ENCODE measurements at places on chromosomes 2 and 18.

- no peak for DNase-seq
Measured at GRCh38 chr2:238105506-238106338, 5.6 kb downstream of the ESPNL start.

GRCh38 chr2:226727251-226727650, 72.4 kb downstream of the IRS1 start:
- DNase-seq = no peak

GRCh38 chr2:158174495-158174894, 72.8 kb downstream of the UPP2 start:
- no peak for DNase-seq

DNA sequence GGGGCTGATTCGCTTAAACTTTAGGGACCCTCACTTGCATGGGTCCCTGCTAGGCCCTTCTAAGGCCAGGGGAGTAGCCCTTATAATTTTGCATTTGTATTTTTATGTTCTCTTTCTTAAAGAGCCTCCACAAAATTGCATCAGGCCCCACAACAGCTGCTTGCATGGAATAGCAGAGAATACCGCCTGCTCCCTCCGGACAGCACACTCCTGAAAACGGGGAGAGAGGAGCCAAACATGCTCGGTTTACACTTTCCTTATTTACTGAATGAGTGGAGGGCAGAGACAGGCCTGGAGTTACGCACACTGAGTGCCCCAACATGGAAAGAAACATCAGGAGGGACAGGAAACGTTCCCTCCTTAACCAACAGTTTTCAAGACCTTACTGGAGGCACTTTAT, 132.2 kb downstream of the ANTXR1 start:
- no peak for DNase-seq

- no peak for DNase-seq
Measured at GRCh38 chr2:26024260-26024659, 9.6 kb upstream of the RAB10 start.

- no peak for DNase-seq
Measured at GRCh38 chr2:229873123-229873581, 48.7 kb downstream of the TRIP12 start.

DNA sequence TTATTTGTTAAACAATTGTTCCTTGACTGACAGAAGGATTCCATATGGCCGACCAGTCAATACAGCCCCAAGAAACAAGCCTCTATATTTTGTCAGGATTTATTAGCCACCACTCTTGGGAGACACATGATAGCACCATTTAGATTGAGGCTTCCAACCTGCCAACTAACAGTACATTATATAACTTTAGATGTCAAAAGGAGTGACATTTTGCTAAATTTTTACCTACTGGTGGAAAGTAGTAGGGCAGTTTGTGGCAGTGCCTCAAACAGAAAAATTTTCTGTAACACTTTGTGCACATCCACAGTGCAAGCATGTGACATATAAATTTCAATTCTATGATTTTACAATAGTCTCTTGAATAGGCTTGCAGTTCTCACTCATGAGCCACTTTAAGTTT, 464.0 kb downstream of the TRIB2 start:
- no peak for DNase-seq

GRCh38 chr2:42095923-42096408, 48.1 kb downstream of the PKDCC start:
- DNase-seq = no peak

DNA sequence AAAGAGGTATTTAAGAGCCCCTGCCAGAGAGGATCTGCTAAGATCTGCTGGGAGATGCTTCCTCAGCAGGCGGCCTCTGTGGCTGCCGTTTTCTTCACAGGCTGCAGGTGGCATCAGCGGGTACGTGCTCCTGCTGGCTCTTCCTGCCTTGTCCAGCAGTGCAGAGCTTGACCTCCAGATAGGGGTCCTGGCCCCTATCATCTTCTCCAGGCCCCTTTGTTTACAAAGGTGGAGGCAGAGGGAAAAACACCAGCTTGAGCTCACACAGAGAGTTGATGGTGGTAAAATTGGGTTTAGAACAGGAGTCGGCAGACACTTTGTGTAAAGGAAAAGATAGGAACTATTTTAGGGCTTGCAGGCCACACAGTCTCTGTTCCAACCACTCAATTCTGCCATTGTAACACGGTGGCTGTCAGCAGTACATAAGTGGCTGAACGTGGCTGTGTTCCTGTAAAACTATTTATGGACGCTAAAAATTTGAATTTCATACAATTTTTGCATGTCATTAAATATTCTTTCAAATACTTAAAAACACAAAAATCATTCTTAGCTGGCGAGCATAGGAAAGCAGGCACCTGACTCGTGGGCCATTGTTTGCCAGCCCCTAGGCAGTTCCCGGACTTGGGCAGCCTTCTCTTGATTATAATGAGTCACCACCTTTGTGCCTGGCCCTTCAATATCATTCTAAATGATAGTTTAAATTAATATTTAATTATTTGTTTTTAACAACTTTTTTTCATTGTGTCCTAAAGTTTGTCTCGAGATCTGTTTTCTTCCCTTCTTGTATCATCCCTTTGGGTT, 98.2 kb upstream of the B3GNT7 start:
- no peak for DNase-seq

- no peak for DNase-seq
Measured at GRCh38 chr2:186717320-186718007, 23.6 kb downstream of the FAM171B start.

- no peak for DNase-seq
Measured at GRCh38 chr2:37356299-37356698, 11.9 kb downstream of the QPCT start.

GRCh38 chr2:54456362-54456611, 160 bp downstream of the SPTBN1 start:
- no peak for DNase-seq

DNA sequence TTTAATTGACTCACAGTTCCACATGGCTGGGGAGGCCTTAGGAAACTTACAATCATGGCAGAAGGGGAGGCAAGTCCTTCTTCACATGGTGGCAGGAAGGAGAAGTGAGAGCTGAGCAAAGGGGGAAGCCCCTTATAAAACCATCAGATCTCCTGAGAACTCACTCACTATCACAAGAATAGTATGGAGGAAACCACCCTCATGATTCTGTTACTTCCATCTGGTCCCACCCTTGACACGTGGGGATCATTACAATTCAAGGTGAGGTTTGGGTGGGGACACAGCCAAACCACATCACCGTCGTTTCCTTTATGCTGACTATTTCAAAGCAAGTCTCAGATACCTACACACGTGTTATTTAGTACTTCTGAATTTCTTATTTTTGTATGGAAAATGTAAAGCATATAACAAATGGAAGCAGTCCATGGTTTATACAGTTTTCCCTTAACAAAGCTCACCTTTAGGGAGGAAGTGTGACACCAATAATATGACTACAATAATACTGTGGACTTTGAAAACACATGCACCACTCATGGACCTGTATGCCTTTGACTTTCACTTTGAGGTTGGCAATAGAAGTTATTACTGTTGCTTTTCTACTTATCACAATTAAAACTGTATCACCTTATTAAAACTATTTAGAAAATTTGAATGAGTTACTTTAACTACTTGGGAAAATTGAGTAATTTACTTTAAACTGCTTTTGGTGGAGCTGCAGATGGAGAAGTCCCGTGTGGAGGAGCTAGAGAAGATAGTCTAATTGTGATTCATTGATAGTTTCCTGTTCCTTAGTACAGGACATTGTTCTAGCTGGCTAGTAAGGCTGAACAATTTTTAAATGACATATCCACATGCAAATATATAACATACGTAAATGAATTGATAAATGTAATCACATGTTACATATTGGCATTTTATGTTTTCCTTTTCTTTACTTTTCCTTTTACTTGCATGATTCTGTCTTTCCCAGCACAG, 37.3 kb downstream of the MTCL1 start:
- no peak for DNase-seq

DNA sequence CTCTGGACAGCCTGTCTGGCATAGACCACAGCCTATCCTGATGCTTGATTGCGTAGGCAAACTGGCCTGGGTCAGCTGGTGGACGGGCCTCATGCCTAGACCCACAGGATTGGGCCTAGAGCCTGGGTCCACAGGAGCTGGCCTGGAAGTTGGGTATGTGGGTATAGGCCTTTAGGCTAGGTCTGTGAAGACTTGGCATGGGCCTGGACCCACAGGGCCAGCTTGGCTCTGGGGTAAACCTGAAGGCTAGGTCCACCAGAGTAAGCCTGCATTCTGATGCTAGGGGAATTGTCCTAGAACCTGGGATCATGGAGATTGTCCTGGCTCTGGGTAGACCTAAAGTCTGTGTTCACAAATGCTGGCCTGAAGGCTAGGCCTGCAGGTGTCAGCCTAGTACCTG, 1293.7 kb downstream of the CNTNAP5 start:
- DNase-seq = no peak

GRCh38 chr2:20755132-20755800, 67.6 kb downstream of the LDAH start:
- no peak for DNase-seq

- DNase-seq = no peak
Measured at GRCh38 chr2:96856776-96857666, 795 bp downstream of the ANKRD39 start.

- no peak for DNase-seq
Measured at GRCh38 chr2:38528008-38528442, 74.7 kb downstream of the HNRNPLL start.

- DNase-seq = no peak
Measured at GRCh38 chr2:213015387-213016165, 135.8 kb downstream of the IKZF2 start.

DNA sequence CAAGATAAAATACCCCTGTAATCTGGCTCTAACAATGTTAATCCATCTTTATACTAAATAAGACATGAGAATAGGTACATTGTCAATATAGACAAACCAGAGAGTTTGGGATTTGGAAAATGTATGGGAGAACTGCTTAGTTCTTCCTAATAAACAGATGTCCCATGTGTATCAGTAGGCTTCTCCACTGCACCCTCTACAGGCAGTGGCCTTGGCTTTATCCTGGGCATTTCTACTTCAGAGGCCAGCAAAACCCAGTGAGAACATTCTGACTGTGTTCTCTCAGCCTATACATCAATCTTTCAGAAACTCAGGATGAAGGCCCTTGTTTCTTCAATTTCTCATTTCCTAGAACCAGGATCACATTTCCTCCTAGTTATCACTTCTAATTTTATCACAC, 1167.5 kb upstream of the ACVR2A start:
- no peak for DNase-seq

DNA sequence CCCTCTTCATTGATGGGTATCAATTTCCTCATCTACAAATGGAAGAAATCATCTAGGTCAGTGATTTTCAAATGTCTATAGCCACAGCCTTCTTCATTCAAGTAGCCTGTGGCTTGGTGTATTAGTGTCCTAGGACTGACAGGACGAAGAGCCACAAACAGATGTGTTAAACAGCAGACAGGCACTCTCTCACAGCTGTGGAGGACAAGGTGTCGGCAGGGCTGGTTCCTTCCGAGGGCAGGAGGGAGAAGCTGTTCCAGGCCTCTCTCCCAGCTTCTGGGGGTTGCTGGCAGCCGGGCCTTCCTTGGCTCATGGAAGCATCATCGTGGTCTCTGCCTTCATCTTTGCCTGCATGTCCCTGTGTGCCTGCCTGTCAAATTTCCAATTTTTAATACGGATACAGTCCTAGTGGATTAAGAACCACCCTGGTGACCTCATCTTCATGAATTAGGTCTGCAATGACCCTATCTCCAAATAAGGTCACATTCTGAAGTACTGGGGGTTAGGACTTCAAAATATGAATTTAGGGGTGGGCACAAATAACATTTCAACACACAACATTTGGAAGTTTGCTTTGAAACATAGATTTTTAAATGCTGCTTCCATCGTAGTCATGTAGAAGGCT, 86.5 kb downstream of the PTGR3 start:
- no peak for DNase-seq

GRCh38 chr18:21205695-21206094, 36.3 kb upstream of the GREB1L start:
- no peak for DNase-seq

- DNase-seq = peak; percentile 22
Measured at GRCh38 chr18:24176727-24177416, 38.0 kb downstream of the CABYR start.

DNA sequence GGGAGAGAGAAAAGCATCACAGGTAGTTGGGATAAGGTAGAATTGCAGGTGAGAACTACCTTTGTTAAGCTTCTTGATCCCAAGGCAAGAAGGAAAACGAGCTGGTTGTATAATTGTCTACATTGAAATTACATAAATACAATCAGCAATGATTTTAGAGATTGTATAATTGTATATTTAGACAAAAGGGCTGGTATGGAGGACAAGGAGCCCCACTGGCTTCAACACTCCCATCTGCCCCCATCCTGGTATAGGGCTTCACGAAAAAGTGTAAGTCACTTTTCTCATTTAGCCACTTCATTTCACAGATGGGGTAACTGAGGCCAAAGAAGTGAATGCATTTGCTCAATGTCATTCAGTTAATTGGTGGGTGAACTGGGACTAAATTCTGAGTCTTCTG, 103.3 kb downstream of the MYCN start:
- no peak for DNase-seq

DNA sequence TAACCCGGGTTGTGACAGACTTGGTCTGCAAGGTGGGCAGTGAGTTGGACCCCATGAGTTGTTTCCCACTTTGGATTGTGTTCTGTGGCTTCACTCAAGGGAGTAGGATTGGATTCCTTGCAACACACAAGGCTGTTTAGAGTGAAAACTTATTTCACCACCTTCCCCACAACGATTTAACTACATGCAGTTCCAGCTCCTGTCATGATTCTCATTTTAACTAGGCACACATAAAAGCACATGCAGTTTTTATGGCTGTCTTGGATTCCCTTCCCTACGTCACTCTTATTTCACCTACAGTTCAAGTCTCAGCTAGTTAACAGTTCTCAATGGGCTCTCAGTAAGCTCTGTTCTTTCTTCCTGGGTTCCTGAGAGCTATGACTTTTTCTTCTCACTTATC, 15.9 kb downstream of the EFEMP1 start:
- DNase-seq = no peak

DNA sequence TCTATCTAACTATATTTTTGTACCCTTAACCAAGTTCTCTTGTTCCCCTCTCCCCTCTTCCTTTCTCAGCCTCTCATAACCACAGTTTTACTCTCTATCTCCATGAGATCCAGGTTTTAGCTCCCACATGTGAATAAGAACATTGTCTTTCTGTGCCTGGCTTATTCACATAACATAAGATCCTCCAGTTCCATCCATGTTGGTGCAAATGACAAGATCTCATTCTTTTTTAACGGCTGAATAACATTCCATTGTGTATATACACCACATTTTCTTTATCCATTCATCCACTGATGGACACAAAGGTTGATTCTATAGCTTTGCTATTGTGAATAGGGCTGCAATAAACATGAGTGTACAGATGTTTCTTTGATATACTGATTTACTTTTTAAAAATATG, 83.9 kb upstream of the TMEM178A start:
- no peak for DNase-seq

- no peak for DNase-seq
Measured at GRCh38 chr18:4157352-4157751, 297.8 kb downstream of the DLGAP1 start.

DNA sequence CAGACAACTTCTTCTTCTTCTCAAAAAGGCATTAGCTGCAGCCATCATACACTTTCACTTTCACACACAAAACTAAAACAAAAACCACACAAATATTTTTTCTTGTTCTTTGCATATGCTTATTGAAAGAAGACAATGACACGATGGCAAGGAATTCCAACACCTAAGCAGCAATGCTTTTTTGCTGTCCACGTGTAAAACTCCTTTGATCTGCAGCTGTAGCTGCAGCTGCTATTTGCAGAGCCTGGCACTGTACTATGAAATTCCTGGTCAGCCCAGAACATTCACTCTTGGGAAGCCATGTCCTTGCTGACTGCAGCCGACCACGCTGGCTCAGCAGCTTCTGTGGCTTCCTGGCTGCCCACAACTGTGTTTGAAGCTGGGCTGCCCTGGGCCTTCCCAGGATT, 316.2 kb downstream of the CDH2 start:
- peak; percentile 8 for DNase-seq
